ENCODE measurements at places on chromosomes 4 and X.

DNA sequence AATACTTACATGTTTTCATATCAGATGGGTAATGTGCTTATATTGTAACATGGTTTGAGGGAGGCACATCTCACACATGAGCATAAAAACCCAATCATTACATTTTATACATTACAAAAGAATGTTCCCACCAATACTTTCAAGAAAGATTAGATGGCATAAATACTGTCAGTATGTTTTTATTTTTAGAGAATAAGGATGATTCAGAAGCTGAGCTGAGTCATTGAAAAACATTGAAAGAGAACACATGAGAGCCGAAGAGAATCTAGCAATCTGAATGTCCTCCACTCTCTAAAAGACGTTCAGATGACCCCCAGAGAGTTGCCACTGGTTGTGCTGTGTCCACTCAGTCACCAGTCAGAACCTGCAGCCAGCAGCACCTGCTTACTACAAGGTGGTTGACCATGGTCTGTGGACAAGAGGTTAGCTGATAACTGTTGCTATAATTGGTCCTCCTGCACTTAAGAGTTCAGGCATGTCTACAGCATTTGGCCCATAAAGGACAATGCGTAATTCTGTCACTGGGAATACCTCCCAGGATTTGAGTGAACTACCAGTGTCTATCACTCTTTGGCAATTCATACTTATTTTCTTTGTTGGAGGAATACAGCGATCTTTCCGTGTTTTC, 382.2 kb upstream of the IGFBP7 start:
- peak; percentile 1 for DNase-seq

DNA sequence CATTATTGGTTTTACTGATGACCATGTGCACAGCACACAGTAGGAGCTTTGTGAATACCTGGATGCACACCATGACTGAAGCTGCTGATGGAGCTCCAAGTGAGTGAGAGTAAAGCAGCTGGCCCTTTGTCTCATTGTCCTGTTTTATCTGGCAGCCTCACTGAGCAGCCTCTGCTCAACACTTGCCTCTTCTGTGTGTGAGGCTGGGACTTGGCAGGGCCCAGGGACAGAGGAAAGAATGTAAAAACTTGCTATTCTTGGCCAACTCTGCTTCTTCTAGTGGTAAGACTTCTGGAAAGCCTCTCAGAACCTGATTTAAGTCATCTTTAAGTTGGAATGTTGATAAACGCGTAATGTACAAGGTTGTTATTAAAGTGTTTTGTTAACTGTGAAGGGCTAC, 61.4 kb downstream of the BEX1 start:
- no peak for DNase-seq

DNA sequence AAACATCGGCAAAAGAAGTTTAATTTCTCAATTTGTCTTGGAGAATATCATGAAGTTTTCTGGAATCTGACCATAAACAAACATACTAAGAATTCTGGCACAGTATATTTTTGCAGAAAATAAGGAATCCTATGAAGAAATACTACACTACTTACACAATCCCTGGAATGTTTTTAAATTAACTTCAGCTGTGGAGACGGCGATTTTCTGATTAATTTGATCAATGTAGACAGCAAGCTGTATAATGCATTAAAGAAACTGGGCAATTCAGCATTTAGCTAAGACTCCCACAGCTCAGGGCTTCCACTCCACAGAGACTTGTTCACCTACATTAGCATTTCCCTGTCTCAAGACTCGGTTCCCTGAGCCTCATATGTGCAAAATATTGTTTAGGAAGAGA, 12.2 kb downstream of the EGFL6 start:
- DNase-seq = no peak

- DNase-seq = peak; percentile 13
These were observed 7.4 kb downstream of the SLC9B1 start for GRCh38 chr4:103012060-103012459.

DNA sequence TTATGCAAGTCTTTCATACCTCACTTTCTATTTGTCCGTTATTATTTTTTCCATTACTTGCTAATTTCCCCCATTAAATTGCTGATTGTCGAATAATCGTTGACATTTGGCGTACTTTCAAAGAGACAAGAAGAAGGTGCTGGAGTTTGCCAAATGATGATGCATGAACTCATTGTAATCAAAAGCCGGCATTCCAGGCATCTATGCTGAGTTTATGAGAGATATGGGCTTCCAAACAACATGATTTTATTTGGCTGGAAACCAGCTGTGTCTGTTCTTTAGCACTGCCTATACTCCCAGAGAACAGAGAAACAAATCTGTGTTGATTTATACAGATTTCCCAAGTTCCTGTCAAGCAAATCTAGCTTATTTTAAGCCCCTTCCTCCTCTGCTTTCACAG, 80.8 kb upstream of the RPS6KA3 start:
- peak; percentile 4 for DNase-seq

DNA sequence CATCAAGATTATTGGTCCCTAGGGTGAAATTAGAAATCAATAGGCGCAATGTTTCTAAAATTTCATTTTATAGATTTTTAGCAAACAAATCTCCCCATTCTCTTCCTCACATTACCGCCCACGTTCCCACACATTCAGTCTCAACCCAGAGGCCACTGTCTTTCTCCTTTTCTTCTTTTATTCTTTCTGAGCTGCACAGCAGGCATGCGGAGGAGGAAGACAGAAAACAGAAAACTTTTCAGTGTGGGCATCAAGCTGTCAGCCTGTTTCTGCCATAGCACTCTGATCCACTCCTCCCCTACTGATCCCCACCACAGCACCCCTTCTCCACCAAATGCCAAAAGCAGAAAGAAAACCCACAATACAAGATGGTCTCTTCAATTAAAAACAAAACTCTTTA, 94.8 kb upstream of the ADAMTS3 start:
- DNase-seq = no peak

- DNase-seq = no peak
These were observed 261.7 kb upstream of the FAM241A start for GRCh38 chr4:111883557-111883999.

- peak; percentile 60 for DNase-seq
These were observed 47.2 kb downstream of the SLC34A2 start for GRCh38 chr4:25702848-25703247.

DNA sequence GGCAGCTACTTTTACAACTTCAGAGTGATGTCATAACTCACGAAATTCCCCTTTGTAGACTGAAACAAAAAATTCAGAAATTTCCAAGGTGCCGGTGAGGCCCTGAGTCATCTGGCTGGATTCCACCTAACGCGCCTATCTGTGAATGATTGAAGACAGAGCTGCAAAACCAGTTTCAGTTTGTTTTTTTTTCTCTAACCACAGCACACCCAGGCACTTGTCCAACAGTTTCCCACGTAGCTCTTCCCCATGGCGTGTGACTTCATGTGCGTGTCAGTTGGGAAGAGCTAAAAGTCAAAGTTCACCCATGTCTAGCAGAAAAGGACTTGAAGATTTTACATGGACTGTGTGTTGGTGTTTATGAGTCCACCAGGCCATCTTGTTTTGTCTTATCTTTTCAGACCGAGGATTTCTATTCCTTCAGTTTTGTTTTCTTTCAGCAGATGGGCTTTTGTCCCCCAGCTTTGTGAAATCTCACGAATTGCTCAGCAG, 16.4 kb downstream of the TCEANC start:
- DNase-seq = peak; percentile 91

- peak; percentile 25 for DNase-seq
These were observed at the start of gene NALF2 for GRCh38 chrX:69503782-69504625. Gene NALF2 (plus strand): TSS chrX:69504326. CDS start chrX:69505283, 957 bp downstream.

All from EL (cell line).